Stimulated activated CD4-positive, alpha-beta T cell treated with anti-CD3 and anti-CD28 coated beads, Interleukin-15, amount 100 ng/mL, for 48 hours (primary cell): ENCODE measurements at places on chromosomes 6 and 20.

DNA sequence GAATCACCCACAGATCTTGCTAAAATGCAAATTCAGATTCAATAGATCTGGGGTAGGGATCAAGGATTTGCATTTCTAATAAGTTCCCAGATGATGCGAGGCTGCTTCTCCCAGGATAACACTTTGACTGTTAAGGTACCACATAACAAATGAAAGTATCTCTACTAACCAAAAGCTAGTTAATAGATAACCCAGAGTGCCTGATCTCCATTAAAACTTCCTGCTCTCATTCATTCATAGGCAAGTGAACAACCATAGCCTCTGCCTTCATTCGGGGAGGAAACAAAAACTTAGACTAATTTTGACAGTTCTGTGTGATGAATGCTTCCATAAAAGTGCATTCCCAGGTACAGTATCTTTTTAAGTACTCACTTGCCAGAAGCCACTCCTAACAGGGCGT, 265.6 kb upstream of the BTBD3 start:
- no peak for DNase-seq

GRCh38 chr6:159234102-159234553, 64.9 kb downstream of the FNDC1 start:
- no peak for DNase-seq

DNA sequence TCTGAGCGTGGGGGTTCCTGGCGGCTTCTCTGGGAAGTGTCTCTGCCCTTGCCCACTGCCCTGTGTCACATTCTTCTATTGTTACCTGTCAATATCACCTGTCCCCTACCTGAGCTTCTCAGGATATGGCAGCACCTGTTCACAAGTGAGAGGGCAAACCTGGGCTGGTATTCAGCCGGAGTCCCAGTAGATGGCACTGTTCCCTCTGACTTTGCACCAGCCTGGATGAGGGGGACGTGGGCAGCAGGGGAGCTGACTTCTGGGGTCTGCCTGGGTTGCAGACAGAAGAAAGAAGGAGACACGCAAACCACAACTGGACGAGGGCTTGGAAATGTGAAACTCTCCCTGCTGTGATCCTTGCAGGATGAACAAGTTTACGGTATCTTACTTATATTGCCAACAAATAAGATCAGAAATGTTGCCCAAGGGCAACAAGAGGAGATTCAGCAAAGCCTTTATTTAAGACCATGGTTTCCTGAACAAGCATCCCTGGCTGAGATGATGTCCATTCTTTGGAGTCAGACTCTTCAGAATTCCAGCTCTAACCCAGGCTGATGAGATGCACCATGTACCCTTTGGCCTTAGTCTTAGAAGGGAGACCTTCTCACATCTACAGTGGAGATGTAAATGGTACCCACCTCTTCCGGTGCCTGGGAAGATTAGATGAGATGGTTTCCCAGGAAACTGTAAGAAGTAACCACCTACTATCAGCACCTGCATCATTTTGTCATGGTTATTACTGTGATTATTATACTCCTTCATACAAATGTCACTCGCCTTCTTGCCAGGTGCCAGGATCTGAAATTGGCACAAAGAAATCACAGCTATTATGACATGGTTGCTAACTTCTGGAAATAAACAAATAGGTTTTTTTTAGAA, 400.0 kb upstream of the CDH4 start:
- DNase-seq: no peak

DNA sequence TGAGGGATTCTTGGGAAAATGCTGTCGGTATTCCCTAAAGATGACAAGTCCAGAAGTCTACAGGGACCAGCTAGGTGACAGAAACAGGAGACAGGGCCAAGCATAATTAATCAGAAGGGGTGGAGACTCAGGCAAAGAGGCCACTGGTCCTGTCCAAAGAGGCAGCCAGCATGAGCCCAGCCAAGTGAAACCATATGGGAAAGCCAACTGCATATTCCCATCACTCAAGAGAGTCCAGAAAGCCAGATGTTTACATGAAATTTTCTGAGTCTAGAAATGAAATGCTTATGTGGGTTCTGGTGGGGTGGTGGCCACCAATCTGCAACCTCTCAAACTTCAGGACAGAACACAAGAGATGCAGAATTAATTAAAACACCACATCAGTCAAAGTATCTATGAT, 74.3 kb downstream of the ANKRD60 start:
- DNase-seq: no peak

DNA sequence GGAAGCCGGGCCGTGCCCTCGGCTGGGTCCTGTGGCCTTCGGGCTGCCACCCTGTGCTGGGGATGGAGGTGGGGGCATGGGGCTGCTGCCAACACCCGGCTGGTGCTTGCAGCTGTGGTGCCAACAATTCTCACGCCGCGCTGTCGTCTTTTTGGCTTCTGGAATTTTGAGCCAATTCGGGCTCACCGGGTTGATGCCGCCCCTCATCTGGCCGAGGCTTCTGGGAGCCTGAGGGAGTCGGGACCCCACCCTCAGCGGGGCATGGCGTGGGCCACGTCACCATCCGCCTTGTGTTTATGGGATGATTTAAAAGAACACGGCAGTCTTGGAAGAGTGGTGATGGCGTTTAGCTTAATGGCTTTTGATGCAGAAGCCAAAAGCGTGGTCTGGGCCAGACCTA, 8.7 kb upstream of the NPBWR2 start:
- no peak for DNase-seq

DNA sequence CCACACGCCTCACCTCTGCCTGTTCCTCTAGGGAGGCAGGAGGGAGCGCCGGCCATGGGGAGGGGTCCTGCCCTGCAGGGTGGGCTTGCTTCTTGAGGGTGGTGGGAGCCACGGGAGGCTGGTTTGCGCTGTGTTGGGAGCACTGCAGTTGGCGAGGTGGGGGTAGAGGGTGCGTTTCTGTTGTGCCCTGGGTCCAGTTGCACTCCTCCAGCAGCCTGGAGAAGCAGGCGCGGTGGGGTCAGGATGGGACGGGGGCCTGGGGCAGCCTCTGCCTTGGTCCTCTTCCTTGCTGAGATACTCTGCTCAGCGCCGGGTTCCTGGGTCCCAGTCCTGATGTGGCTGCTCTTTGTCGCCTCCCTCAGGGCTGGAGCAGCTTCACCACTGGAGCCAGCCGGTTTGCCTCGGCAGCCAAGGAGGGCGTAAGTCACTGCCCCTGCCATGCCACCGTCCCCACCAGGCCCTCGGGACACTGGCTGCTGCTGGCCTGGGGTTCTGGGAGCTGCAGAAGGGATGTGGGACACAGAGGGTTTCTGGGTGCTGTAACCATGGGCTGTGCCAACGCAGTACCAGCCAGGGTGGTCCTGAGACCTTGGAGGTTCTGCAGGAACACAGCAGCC, 8.4 kb downstream of the ARFGAP1 start:
- no peak for DNase-seq

DNA sequence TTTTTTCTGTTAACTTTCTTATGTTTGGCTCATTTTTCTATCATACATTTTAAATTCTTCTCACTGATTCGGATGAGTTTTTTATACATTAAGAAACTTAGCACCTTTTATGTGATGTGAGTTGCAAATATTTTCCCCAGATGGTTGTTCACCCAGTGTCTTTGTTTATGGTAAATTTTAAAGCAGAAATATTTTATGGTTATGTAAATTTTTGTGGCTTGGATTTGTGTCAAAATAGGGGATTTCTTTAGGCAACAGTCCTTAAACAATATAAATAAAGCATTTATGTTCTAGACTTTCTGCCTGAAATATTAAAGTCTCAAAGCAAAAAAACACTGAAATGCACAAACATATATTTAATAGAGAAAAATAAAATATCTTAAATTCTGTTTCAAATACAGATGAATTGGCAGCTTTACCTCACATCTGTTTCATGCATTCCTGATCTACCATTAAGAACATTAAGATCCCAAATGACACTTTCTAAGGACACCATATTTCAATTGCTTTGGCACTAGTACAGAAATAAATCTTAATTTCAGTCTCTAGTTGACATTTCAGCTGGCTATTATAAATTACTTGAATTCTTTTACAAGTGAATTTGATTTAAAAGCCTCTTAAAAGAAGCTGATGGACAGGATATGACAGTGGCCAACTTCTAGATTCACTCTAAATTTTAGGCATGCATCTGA, 646.6 kb downstream of the HACE1 start:
- DNase-seq: no peak

DNA sequence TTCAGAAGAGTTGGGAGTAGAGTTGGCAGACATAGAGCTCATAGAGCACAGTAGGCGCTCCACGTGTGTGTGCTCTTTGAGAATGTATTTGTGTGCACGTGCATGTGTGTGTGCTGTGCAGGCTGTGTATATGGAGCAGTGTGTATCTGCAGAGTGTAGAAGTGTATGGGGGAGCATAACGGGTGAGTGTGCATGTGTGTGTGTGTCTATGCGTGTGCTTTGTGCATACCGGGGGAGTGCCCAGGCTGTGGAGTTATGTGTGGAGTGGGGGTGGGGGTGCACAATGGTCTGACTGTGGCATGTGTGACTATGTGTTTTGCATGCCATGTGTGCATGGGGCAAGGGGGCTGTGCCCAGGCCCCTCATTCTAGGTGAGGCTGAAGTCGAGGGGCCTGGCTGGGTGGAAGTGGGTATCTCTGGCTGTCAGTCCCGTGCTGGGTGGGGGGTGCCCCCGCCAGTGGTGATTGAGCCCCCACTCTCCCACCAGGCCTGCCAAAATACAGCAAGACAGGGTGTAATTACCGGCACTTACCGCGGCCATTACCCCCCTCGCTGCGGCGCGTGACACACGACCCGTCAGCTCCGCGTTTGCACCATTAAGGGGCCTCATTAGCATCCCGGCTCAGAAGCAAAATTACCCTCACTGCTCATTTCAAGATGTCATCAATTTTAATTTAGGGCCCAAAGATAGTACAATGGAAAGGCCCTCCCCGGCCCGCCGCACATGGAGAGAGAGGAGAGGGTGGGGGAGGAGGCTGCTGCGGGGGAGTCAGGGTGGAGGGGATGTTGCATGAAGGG, 39.1 kb downstream of the MDFI start:
- DNase-seq: no peak

GRCh38 chr6:106255306-106255705, 70.3 kb downstream of the ATG5 start:
- DNase-seq: no peak

- no peak for DNase-seq
Measured at GRCh38 chr6:37551446-37551845, 51.8 kb upstream of the CCDC167 start.

DNA sequence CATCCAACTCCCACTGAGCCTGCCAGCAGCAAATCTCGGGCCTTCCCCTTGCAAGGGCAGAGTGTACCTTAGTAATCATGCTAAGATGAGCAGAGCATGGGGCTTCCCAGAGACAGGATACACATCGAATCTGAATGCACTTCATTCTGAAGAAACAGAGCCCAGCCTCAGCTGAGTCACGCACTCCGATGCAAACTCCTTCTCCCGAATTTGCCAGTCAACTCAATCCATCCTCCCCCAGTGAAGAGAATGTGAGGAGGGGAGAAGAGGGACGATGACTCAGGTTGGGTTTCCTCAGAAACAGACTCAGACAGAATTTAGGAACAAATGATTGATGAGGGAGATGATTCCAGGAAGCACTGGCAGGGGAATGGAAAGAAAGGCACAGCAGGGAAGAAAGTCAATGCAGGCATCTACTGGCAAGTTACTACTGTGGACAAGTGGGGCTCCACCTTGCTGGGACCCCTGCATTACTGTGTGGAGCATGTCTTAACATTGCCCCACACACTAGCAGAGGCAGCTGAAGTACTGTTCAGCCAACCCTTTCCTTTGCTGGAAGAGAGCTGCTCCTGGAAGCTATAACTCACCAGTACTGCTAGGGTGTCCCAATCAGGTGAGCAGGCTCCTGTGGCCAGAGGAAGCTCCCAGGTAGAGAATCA, 251.6 kb downstream of the ADGB start:
- peak; percentile 42 for DNase-seq

DNA sequence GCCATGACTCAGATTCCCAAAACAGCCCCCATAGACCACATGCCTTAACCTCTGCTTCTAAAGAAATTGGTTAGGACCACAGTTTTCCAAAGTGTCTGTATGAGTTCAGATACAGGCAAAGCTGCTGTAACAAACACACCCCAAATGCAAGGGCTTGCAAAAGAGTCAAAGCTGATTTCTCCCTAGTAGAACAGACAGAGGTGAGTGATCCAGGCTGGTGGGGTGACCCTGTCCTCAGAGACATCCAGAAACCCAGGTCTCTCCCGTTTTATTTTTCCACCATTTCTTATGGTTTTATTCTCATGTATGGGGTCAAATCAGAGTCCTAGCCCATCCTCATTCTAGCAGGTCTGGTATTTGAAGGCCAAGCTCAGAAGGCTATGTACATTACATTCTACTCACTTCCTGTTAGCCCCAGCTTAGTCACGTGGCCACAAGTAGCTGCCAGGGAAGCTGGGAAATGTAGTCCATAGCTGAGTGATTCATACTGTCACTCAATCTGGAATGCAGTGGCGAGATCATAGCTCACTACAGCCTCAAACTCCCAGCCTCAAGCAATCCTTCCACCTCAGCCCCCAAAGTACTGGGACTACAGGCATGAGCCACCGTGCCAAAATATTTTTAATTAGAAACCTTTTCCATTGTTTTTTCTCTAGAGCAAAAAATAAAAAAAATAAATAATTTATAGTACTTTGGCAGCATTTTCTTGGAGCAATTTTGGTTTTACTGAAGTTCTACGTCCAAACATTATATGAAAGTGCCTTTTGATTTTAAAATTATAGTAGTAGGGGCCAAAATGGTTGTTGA, 175.2 kb downstream of the ZMYND8 start:
- DNase-seq: no peak

DNA sequence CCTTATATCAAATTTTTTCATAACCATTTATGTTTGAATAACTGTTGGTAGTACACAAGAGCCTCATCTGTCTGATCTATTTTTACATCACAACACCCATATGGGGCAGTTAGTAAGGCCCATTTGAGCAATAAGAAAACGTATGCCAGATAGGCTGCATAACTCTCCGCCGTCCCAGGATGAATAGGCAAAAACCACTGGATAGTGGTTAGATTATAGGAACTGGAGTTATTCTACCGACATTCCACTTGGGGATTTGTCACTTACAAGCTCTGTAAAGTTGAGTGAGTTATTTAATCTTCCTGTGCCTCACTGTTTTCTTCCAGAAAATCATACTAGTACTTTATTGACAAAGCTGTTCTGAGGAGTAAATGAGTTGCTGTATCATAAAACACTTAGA, 881.9 kb downstream of the QKI start:
- no peak for DNase-seq

- no peak for DNase-seq
Measured at GRCh38 chr6:143896126-143896860, 32.0 kb downstream of the ZC2HC1B start.

- DNase-seq: no peak
Measured at GRCh38 chr20:49620364-49621240, 52.7 kb upstream of the PTGIS start.
